K562 (cell line): ENCODE measurements at places on chromosomes 16 and 17. TPM values are rescaled to one million over a fixed set of nuclear protein-coding genes. Genes with fewer than 3 reads are reported as not detected.
A peak's percentile ranks its signal among the peaks of the same experiment; 100 is the strongest.

GINS3 gene
- total RNA-seq: 17.8 and 22.5 TPM in 2 replicates

HOXB9 gene
- total RNA-seq: 136 and 146 TPM in 2 replicates

PHAF1 gene
- total RNA-seq: 13.8 and 14.1 TPM in 2 replicates

PEX12 gene
- total RNA-seq: 5.5 and 6.1 TPM in 2 replicates

TBC1D28 gene
- total RNA-seq: not detected in 2 replicates

RNF167 gene
- 60.5 and 61.6 TPM in 2 replicates for total RNA-seq

MYH1 gene
- not detected in 2 replicates for total RNA-seq

GRCh38 chr16:88356124-88356726, 26.5 kb upstream of the ZNF469 start:
- DNase-seq: no peak

- DNase-seq: no peak
These were observed 25.5 kb downstream of the AXIN2 start for GRCh38 chr17:65535777-65536572.

DNA sequence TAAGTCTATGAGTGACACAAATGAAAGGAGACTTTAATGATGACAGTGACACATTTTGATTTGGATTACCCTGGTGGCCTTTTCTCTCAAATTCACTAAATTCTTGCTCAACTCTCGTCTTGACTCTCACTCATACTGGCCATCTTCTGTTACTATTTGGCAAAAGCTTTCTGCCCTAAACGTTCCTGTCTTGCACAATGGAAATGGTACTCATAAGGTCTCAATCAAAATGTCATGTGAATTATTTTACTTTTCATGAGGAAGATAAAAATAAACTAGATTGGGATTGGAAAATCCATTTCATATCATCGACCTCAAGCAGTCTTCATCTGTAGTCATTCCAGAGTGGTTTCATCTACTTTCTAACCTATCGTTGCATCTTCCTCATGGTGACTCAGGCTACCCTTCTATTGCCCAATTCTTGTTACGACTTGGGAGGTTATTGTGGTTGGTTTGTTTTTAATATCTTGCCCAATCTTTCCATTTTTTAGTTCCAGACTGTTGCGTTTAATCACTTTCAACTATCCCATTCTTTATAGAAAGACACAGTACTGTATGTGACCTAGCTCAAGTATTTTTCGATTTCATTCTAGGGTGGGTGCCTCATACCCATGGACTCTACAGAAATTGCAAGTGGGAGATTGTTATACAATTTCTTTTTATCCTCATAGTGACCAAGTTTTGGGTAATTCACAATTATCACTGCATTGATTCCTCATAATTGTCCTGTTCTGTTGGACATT, 317.2 kb upstream of the KCNJ16 start:
- DNase-seq: no peak

GRCh38 chr16:66703406-66704215, 7.1 kb upstream of the CMTM4 start:
- DNase-seq: peak; percentile 30

DNA sequence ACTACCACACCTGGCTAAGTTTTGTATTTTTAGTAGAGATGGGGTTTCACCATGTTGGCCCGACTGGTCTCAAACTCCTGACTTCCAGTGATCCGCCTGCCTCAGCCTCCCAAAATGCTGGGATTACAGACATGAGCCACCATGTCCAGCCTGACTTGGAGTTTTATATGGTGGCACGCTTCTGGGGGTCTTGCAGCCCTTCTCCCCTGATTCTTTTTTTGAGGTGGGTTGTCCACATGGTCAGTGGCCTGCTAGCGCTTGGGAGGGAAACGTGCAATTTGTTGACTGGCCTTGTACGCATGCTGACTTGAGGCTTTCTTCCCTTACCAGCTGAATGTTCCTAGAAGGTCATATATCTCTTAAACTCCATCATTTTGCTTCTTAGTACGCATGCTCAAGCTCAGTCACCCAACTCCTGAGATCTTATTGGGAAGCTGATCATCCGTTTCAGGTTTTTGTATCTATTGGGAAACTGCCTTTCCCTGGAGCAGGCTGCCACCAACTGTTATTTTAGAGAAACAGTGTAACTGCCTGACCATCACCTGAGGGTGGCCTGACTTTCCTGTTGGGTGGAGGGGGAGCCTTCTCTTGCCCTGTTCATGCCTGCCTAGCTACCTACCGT, 13.7 kb upstream of the LDHD start:
- peak; percentile 58 for DNase-seq

GRCh38 chr16:68356919-68357286, 46.1 kb downstream of the PRMT7 start:
- no peak for DNase-seq

DNA sequence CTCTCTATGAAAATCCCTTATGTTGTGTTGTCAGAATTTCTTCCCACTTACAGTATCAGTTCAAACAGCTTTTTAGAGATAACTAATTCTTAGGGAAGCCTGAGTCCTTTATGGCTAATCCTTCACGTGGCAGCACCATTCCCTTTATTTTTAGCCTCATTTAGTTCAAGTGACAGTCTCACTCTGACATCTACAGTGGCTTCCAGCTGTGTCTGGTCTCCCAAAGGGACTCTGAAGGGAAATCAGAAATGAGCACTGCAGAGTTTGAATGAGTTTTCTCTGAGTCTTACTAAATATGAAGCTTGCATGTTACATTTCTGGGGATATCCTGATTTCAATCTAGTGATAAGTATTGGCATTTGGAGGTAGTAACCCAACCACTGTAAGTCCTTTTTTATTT, 1104.1 kb downstream of the CDH11 start:
- no peak for DNase-seq

DNA sequence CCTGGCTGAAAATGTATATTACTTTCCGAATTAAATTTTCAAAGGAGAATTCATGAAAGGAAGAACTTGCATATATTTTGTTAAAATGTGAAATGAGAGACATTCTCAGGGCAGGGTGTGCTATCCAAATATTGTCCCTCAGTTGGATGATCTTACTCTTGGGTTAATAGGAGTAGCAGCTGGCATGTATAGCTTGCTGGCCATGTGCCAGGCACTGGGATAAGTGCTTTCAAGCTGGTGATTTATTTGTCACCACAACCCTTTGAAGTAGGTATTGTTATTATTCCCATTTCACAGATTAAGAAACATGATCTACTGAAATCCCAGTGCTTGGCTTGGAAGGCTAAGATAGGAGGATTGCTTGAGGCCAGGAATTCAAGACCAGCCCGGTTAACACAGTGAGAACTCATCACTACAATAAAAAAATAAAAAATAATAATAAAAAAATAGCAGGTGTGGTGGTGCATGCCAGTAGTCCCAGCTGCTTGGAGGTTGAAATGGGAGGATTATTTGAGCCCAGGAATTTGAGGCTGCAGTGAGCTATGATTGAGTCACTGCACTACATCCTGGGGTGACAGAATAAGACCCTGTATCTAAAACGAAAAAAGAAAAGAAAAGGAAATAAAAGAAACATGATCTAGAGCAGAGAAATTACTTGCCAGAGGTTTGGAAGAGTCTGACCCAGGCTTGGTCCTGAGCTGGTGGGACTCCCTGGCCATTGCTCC, 11.6 kb upstream of the MPHOSPH6 start:
- no peak for DNase-seq

DNA sequence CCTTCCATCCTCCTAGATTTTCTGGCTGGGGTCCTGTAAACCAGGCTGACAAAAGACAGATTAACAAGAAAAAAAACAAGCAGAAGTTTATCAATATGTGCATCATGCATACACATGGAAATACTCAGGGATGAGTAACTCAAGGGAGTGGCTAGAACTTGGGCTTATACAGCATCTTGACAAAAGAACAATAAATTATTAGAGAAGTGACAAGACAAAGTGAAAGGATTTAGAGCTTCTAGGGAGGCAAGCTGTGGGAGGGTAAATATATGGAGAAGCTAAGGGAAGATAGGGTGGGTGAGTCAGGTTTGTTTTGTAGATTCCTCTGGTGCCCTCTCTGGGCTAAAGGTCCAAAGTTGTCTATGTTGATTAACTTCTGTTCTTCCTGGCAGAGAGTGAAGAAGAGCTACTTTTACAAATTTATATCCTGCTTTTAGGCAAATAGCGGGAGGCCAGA, 48.0 kb upstream of the NDRG4 start:
- DNase-seq: peak; percentile 49

DNA sequence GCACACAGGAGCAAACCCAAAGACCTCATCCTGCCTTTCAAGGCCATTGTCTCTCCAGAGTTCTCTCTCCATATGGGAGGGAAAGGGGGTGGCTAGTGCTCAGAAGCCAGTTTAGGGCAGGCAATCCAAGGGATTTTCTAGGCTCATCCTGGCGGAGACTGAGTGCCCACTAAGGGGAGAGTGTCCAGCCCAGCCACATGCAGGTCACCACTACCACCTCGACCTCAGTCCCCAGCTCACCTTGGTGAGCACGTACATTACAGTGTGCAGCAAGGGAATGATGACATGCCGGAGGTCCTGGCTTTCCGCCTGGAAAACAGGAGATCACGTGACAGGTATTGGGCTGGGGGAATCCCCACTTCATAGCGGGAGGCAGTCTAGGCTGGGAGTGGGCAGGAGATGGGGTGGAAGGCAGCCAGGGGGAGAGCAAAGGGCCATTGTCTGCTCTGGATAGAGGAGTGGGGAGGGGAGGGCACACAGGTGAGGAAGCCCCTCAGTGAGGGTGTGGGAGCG, 29.9 kb downstream of the PIK3R6 start:
- DNase-seq: no peak

DNA sequence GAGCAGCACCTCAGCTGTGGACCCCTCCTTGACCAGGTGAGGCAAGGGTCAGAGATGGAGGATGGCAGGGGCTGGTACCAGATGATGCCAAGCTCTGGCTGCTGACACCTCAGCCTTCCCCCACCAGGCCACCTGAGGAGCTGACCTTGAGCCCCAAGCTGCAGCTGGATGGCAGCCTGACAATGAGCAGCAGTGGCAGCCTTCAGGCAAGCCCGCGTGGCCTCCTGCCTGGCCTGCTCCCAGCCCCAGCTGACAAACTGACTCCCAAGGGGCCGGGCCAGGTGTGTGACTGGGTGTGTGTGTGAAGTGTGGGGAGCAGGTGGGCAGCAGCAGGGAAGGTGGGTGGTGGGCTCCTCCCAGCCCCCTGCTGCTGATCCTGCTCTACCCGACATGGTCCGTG, 4.7 kb upstream of the NRN1L start:
- DNase-seq: no peak
